ENCODE measurements at places on chromosomes 4 and X.

- no peak for DNase-seq
These were observed 14.5 kb downstream of the LNX1 start for GRCh38 chr4:53576676-53577372.

DNA sequence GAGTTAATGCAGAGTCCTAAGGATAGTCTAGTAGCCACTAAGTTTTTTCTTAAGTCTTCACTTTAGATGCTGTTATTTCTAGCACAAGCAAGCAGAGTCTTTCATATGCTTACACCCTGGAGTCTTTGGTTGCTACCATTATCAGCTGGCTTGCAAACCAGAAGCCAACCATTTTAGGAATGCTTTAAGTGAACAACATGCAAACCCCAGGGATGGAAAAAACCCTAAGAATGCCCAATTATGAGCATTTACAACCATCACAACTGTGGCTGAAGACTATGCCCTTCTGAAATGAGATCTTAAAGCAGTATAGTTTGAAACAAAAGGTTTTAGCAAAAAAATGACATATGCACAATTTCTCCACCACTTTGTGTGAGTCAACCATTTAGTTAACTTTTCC is 6.6 kb downstream of the MID1IP1 start:
- no peak for DNase-seq

DNA sequence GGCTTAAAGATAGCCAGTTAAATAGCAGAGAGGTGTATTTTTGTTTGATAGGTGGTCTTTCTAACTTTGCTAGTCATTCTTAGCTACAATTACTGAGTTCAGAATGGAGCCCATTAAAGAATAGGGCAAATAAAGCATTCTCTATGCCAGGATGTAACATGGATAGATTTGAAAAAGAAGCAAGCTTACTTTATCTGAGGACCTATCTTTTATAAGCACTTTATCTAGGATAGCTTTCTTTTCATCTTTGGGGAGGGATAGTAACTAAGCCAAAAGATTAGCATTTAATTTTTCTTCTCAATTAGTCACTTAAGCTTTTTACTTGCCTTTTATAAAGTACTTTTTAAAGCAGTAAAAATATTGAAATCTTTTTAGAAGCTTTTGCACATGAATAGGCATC is 1148.0 kb upstream of the DIAPH2 start:
- no peak for DNase-seq

DNA sequence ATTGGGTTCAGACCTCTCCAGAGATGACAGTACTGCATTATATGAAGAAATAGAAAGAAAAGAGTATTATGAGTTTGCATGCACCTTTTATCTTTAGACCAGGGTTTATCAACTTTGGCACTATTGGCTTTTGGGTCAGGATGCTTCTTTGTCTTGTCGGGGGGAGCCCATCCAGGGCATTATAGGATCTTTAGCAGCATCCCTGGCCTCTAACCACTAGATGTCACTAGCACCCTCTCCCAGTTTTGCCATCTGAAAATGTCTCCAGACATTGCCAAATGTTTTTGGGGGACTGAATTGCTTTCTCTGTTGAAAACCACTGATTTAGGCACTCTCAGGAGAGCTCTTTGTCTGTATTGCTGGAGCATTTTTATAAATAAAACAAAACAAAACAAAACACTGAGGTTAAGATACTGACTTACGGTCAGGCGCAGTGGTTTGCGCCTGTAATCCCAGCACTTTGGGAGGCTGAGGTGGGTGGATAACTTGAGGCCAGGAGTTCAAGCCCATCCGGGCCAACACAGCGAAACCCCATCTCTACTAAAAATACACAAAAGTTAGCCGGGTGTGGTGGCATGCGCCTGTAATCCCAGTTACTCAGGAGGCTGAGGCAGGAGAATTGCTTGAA is 23.6 kb downstream of the CA5B start:
- peak; percentile 39 for DNase-seq

DNA sequence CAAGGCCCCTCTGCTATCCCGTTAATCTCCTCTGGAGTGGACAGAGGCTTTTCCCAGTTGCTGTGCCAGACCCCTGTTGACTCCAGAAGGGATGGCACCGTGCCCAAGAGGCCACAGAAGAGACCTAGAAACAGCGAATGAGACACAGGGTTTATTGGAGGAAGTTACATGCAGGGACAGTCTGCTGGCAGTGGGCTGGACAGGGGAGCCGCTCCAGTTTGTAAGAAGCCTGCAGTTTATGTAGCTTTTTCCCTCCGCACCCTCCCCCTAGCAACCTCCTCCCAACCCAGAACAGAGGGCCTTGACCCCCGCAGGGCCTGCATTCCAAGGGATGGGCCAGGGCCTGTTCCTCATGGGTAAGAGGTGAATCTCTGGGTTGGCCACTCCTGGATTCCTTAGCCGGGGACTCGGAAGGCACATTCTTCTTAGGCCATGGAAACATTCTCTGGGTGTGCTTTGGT is 216.8 kb upstream of the PSAPL1 start:
- no peak for DNase-seq

DNA sequence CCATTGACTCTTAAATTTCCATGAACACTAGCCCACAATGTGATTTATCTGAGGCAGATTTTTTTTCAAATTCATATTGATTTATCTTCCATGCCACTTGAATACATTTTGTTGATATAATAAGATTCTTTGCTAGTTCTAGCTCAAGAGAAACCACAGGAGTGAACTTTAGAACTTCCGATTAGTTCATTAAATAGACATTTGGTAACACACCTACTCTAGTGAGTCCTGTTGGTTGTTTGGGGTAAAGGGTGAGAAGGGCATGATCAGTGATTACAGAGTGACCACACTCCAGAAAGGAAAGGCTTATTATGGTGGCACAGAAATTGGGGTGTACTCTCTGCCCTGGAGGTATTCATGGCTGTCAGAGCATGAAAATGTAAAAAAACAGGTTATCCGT is 120.4 kb downstream of the CDKL5 start:
- no peak for DNase-seq

GRCh38 chr4:134024251-134024650 is 177.3 kb downstream of the PABPC4L start:
- peak; percentile 54 for DNase-seq

DNA sequence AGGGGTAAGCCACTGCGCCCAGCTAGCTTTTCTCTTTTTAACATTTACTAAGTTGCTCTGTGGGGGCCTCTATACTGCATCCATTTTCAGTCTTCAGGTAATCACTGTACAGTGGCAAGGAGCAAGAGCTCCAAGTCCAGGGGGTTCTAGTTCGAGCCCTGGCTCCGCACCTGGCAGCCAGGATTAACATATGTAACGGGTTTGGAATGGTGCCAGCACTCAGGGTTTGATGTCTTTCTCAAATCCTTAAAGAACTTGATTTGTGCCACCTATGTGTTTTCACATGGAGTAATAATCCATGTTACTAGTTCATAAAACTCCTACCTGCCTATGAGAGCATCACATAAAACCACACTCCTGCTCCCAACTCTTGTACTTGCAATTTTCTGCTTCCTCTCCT is 4.5 kb downstream of the GRPEL1 start:
- no peak for DNase-seq

DNA sequence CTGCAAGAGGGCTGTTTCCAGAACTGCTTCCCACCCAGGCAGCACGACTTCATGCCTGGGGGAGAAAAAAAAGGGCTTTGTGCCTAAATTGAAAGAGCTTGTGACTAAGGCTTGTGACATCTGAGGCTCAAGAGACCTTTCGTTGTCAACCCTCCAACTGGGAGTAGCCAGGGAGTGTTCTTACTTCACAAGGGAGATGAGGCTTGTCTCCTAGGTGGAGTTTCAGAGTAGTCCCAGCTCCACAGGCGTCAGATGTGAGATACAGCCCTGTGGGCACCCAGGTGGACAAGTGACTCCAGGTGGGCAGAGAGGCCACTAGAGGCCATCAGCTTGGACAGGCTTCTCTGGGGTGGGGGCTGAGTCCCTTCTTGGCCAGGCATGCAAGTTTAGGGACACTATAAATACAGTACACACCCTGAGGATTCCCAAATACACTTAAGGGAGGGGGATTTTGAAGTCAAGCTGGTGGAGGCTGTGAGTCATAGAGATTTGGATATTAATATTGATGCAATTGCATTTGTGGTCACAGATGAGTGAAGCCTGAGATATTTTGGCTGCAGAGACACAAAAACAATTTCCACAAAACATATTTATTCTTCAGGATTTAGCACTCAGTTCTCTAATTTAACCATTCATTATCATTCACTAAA is 40.1 kb upstream of the SETD7 start:
- peak; percentile 20 for DNase-seq

DNA sequence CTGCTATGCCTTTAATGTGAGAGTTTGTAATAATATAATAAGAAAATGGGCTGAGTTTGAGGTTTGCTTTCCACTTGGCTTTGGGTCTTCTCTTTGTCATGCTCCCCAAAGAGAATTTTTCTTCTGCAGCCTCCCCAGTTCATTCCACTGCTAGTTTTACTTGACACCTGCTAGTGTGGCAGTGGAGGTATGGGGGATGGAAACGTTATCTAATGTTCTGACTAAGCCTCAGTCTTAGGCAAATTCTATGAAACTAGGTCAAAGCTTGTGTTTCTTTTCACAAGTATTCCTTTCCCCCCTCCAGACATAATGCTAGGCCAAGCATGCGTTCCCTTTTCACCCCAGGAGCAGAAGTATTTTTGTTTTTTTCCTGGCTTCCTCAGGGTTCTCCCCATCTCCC is 67.5 kb downstream of the PPP1R2C start:
- DNase-seq: no peak

DNA sequence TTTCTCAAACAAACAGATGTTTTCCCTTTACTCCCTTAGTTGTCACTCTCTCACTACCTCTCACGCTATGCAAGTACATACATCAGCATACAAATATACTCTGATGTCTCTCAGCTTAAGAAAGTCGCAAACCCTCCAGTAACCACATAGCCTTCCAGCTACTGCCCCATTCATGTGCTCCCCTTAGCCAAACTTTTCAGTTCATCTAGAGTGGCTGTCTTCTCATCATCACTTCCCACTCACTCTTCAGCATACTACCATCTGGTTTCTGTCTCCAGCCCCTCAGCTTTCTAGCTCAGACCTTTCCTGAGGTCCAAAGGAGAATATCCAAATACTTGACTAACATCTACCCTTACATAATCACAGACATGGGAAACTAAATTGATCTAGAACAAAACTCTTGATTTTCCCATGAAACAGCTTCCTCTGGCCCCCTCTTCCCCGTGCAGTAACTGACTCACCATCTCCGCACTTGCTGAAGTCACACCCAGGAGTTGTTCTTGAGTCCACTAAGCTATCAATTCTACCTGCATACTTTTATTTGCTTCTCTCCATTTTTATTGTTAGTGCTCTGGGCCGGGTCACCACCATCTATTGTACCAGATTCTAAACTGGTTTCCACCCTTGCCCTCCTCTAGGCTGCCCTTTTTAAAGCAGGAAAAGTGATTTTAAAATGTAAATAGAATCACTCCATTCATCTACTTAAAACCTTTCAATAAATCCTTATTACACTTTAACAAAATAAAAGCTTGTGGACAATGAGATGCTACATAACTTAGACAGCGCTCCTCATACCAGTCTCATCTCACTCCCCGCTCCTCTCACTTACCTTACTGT is 57.2 kb downstream of the CASP6 start:
- no peak for DNase-seq
